Dermis microvascular lymphatic vessel endothelial cell (primary cell): ENCODE measurements at places on chromosomes 13 and 19.

DNA sequence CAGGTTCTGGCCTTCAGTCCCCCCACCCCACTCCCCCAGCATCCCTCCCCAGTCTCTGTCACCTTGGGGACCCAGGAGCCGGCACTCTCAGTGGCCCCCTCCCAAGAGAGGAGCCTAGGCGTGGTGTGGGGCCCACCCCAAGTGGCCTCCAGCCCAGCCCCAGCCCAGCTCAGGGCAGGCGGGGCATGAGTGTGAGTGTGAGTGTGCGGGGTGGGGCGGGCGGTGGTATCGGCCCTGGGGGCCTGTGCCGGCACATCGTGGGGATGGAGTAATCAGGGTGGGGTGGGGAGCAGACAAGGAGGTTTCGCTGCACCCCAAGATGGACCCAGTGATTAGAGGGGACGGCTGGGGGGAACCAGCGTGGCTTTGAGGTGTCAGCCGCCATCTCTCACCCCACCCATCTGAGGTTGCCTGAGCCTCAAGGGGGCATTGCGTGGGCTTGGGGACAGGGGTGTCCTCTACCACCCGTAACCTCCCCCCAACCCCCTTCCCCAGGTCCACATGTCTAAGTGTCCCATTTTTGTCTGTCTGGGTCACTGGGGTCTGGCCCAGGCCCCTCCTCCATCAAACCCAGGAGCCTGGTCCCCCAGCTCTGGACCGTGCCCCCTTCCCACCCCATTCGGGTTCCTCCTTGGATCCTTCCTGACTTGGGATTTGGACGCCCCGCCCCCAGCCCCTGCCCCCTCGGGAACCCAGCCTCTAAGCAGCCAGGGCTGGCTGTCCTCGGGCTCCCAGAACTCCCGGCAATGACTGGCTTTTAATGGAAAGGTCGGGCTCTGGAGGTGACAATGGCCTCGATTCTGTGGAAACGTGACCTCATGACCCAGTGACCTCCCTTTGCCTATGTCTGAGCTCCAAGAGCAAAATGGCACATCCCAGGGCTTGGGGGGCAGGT, 6.9 kb upstream of the SULT2B1 start:
- DNase-seq, result no peak

DNA sequence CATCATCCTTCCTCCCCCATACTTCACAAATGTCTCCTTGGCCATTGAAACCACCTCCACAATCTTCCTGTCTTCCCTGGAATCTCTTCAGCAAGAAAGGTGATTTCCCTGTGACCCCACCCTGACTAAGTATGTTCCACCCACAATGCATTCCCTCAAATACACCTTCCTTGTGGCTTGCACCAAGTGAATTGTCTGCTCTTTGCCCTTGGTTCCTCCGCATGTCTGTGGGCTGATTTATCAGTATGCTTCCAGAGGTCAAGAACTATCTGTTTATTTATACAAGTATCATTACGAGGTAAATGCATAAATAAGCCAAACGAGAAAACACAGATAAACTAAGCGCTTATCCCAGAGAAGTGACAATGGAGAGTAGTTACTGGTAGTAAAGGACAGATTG, 45.4 kb upstream of the POMP start:
- no peak for DNase-seq

GRCh38 chr19:32343550-32344262, 1.7 kb upstream of the ZNF507 start:
- no peak for DNase-seq

- DNase-seq, result peak; percentile 67
These were observed 15.2 kb upstream of the S1PR4 start for GRCh38 chr19:3163230-3163886.

DNA sequence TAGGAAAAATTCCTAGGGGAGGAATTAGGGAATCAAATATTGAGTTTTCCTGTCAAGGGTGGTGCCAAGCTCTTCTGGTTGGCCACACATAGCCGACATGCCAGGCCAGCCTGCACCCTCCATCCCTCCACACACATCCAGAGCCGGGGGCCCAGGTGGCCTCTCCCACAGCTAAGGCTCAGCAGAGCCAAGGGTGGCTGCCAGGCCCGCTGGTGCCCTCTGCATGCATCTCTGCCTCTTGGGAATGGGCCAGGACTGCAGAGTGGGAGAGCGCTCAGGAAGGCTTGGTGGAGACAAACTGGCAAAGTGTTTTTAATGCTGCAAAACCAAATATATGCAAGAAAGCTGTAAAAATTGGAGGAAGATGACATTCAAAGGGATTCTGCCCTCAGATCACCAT, 42.7 kb upstream of the GAS6 start:
- DNase-seq, result no peak

- DNase-seq, result no peak
These were observed 17.4 kb upstream of the C13orf46 start for GRCh38 chr13:113991191-113991669.

GRCh38 chr19:38691938-38692457, 44.5 kb downstream of the ACTN4 start:
- no peak for DNase-seq

- DNase-seq, result no peak
These were observed 39.9 kb downstream of the FBN3 start for GRCh38 chr19:8109455-8109854.

- no peak for DNase-seq
These were observed 34.1 kb downstream of the ELL start for GRCh38 chr19:18487576-18488402.

DNA sequence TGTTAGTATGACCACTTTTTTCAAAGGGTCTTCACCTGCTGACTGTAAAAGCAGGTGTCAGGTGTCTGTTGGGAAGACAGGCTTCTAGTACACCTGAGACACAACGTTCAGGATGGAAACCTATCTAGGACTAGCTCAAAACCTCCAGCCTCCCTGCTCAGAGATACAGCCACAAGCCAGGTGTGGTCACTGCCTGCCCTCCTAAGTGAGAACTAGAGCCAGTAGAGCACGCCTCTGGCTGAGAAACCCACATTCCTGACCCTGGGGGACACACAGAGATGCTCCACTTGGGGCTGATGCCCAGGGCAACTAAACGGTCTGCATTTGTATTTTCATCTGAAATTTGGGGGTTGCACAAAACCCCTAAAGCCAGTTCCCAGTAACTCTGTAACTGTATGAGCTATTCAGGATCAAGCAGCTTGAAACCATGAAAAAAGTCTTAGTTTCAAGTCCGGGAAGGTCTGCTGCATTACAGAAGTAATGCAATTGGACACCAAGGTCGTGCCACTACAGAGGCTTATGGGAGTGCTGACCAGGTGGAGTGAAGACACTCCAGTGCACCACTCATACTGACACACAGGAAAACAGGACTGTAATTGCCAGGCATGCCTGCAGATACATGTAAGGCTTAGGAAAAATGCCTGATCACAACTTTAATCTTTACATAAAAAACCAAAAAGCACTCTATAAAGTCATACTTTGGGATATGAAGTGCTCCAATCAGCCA, 27.8 kb downstream of the ANKRD10 start:
- no peak for DNase-seq

DNA sequence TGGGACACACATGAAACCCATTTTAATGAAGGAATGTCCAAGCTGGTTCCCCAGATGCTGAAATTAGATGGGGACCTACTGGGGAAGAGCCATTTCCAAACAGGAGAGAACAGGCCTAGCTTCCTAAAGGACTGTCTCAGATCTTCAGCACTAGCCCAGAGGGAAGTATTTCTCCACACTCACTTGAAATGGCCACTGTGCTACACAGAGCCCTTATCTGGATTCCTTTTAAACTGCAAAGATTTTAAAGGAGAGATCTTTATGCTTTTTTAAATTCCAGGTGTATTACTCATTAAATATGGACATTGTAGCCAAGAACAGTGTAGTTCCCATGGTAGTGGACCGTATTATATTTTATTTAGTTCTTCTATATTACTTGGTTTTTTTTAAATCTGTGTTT, 255.3 kb downstream of the SHISA2 start:
- no peak for DNase-seq

DNA sequence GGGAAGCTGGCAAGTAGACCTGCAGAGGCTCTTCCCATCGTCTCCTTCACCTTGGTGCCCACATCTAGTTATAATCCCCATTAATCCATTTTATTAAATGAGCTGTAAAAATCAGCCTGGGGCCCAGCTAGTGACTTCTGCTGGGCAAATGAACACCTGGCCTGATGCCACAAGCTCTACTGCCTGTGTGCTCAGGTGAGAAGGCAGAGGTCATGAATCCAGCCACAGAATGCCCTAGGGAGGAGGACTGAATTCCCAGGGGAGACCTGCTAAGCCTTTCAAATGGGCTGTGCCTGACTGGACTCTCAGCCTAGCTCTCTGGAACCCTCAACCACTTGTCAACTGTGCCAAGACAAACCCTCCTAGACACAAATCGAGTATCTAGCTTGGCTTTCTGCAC, 74.0 kb downstream of the PDS5B start:
- no peak for DNase-seq

- no peak for DNase-seq
These were observed 15.5 kb downstream of the BTBD2 start for GRCh38 chr19:1999856-2000515.

DNA sequence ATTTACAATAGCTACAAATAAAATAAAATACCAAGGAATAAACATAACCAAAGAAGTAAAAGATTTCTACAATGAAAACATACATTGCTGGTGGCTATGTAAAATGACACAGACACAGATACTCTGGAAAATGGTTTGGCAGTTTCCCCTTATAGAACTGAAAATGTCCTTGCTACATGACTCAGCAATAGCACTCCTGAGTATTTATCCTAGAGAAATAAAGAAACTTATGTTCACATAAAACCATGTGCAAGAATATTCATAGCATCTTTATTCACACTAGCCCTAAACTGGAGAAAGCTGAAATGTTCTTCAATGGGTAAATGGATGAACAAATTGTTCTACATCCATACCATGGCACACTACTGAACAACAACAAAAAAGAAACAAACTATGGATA, 100.2 kb upstream of the RFC3 start:
- no peak for DNase-seq

DNA sequence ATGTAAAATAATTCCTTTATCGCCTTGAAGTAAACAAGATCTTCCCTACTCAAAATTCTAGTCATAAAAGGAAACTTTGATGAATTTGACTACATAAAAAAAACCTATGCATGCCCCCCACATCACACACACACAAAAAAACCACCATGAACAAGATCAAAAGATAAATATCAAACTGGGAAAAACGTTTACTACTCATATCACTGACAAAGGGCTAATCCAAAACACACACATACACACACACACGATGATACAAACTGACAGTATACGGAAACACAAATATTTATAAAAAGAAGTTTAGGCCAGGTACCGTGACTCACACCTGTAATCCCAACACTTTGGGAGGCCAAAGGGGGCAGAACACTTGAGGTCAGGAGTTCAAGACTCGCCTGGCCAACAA, 61.9 kb downstream of the TSC22D1 start:
- DNase-seq, result no peak

DNA sequence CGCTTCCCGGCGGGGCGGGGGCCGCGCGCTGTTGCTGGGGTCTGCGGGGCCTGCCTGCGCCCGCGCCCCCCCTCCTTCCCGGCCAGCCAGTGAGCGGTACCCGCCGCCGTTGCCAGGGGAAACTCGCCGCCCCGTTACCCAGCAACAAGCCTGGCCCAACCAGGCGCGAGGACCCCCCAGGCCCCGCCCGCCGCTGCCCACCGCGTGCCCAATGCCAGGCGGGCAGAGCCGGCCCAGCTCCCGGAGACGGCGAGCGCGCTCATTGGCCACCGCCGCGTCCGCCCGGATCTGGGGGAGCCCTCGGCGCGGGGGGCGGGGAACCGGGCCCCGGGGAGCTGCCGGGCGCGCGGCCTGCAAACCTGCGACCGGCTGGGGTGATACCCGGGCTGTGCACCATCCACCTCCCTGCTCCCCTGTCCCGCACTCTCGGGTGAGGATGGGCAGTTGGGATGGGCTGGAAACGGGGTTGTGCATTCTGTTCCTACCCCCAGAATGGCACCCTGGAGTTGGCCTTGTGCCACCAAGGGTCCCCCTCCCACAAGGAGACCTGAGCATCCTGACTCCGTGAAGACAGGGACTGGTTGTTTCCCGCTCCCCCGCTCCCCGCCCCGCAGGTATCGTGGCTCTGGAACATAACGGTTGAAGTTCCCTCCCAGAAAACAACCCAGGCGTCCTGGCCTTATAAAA, 8.8 kb upstream of the BBC3 start:
- peak; percentile 80 for DNase-seq

DNA sequence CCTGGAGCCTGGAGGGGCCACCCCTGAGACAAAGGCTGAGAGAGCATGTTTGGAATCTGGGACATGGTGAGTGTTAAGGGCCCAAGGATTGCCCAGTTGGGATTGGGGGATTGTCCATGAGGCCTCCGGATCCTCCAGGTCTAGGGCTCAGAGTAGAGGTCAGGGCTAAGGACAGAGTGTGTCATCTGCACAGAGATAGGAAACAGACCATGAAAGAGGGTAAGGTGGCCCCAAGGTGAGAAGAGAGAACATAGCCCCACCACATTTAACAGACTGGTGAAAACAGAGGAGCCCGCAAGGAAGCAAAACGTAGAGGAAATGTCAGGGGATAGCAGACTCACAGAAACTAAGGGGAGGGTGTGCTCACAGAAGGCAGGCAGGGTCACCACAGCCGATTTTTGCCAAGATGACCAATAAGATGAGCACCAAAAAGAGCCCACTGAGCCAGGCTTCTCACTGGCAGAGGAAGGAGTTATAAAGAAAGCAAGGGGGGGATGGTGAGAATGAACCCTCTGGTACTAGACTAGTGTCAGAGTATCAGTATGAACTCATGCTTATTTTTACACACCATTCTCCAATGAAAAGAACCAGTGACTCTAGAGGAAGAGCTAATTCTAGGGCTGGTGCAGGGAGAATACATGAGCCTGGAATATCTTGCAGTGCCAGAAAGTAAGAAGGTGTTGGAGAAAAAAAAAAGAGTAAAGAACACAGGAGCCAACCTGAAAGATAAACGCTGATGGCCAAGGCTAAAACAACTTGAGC, 17.5 kb downstream of the DYRK1B start:
- DNase-seq, result no peak
